DMS53 (cell line): ENCODE measurements at places on chromosomes 7 and 10.

- DNase-seq = no peak
Measured at GRCh38 chr10:123797813-123798212, 93.8 kb downstream of the CPXM2 start.

GRCh38 chr7:37092548-37092947 lies 356.1 kb downstream of the ELMO1 start:
- DNase-seq = no peak

DNA sequence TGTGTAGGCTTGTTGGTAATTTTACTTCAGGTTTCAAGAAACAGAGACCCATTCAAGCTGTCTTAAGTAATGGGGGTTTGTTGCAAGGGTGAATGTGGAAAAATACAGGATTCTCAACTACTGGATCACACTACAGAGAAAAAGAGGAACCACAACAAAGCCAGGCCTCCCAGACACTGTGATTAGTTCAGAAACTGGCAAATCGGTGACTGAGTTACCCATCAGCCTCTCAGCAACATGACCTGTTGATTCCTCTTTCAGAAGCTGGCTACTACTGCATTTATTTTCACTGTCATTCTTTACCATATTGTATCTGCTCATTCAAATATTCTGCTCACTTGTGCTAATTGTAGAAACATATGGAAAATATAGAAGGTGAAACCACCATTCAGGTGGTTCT lies 16.0 kb downstream of the CCDC71L start:
- DNase-seq = no peak

DNA sequence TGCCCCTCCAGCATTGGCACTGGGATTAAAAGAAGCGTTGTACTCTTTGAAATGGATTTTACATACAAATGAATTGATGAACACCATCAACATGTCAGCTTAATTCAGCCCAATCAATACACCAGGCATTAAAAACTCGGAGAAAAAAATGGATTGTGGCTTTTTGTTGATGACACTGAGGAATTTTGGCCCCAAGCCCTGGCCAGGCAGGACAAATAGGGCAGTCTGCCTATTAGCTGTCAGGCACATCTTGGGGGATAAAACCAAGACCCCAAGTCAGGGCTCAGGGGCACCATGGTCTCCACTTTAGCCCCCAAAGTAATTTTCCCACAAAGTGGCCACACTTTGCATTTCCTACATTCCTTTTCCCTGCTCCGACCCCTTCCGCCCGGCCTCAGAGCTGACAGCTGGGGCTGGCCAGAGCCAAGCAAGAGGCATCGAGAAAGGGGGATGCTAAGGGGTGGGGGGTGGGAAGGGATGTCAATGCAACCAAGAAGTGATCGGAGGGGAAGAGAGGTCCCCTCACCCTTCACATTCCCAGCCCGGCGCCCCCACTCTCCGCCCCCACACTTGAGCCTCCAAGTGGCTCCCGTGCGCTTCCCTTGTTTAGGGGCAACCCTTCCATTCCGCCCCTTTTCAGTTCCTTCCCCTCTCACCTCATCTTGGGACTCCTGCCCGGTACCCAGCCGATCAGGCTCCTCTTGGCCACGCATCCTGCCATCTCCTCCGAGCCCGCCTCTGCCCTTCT lies 711 bp downstream of the HIP1 start:
- peak; percentile 52 for DNase-seq

DNA sequence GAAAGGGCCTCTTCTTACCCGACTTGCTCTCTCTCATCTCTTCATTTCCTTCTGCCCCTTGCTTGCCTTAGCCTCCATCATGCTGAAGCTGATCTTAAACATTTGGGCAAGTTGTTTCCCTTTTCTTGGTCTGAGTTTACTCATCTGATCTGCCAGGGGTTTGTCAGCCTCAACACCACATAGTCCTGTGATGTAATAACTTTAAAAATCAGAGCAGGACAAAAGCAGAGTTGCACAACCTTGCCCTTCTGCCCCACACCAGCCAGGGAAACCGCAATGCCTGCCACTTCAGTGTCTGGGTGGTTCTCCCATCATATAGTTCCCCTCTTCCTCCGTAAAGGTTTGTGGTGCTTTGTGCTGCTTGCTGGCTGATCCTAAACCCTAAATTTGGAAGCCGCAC lies 9.9 kb upstream of the LIPM start:
- DNase-seq = no peak

DNA sequence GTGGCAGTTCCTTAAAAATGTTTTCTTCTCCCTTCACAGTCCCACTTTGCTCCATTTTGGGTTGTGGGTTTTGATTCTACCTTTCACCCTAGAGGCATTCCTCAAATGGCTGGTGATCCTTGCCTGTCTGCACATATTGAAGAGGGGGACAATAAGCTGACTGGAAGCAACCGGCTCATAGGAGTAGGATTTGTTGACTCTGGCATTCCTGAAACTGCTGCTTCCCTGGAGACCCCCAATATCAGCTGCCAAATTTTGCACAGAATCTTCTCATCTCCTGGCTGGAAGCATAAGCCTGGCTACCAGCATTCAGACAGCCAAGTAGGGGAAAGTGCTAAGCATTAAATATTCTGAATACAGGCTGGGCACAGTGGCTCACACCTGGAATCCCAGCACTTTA lies 53.7 kb downstream of the KIF5B start:
- DNase-seq = no peak

DNA sequence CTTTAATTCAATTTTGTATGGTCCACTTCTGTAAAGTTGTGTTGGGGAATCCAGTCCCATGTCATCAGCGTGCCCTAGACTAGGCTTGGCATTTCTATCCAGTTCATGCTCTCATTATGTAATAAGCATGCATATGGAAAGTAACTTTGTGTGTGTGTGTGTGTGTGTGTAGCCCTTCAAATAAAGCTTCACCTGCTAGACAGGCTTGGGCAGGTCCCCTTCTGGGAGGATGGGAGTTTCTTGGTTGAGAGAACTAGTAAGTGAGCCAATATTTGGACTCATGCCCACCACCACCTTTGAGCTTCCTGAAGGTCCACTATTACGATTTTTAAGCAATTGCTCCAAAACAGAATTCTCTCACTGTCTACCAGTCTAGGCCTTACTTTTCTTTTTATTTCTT lies 6.9 kb downstream of the BZW2 start:
- DNase-seq = peak; percentile 90

DNA sequence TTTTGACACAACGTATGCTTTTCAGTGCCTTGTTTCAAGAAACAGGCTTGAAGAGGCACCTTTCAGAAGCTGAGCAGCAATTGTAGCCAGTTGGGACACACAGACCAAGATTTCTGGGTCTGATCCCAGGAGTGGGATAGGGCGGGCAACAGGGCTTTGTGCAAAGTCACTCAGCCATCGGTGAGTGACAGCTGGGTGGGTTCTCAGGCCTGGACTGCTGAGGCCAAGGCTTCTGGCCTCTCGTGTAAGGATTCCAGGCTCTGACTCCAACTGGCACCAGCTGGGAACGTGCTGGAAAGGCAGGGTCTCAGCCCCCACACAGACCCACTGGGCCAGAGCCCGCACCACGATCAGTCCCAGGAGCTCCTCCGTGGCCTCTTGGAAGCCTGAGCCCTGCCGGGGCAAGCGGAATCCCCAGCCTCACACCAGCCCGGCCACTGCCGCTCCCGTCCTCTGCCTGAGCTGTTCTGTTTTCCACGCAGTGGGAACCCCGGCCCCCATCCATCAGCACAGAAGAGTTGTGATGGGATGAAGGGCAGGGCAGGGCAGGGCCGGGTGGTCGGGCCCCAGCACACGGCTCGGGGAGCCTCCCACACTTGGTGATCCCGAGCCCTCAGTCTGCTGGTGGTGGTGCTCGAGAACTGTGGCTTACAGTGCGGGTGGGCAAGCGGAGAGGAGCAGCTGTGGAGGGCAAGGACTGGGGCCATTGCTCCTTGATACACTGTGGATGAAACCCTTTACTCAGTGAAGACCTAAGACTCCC lies 46.8 kb downstream of the VIPR2 start:
- no peak for DNase-seq

DNA sequence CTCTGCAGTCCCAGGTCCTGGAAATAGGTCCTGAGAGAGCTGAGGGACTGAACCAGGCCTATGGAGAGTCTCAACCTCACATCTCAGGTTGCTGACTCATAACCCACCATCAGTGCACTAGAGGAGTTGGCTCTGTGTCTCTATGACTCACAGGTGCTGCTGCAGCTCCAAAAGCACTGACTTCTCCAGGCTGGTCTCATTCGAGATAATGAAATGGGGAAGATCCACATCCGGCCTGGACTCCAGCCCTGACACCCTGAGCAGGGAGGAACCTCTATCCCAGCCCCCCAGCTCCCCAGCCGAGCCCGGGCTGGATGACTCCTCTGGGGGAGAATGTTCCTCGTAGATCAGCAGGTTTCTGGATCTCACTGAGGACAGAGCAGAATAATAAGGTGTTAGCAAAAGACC lies 35.5 kb upstream of the DGKI start:
- DNase-seq = peak; percentile 59

GRCh38 chr7:43658718-43659548 lies 70.4 kb downstream of the COA1 start:
- DNase-seq = peak; percentile 9

GRCh38 chr10:86936661-86937501 lies 20.5 kb downstream of the MMRN2 start:
- DNase-seq = peak; percentile 65

DNA sequence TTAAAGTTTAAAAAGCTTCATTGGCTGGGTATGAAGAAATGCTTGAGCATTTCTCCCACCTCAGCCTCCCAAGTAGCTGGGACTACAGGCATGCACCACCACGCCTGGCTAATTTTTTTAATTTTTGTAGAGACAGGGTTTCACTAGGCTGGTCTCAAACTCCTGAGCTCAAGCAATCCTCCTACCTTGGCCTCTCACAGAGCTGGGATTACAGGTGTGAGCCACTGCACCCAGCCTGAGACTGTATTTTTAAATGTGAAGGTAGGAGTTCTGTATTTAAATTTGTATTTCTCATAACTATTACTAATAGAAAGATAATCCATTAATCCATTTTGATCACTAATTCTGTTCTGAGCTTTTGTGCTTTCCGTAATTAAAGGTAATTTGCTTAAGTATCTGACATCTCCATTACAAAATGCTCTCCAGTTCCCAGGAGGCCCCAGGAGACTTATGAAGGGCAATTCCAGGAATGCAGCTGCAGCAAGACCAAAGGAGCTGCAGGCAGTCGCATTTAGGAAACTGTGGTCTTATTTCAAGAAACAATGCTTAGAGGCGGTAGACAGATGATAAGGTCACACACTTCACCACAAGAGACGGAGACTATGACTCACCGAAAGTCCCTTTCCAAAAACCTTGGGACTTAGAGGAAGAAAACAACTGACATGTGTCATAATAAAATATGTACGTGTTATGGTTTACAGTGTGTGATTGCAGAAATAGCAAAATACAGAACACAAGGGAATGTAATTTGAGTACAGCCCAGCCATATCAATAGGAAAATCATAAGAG lies 23.3 kb downstream of the YAE1 start:
- DNase-seq = no peak

DNA sequence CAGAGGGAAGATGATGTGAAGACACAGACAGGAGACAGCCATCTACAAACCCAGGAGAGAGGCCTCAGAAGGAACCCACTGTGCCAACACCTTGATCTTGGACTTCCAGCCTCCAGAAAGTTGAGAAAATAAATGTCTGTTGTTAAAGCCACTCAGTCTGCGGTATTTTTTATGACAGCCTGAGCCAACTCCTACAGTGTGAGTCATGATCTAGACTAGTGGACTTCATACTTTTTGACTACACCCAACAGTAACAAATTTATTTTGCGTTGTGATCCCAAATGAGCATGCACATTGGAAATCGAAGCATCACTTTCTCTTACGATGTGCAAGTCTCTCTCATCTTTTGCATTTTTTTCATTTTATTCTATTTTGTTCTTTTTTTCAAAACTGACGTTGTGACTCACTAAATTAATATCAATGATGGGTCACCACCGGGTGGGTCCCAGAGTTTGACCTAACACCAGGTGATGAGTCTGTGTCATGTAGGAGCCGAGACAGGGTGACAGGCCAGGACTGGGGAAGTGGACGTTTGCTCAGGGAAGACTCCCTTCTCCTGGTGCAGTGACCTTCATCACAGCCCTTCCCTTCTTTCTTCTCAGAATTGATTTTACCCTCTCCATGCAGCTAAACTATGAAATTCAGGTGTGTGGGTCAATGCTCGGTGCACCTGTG lies 28.9 kb downstream of the PHYH start:
- no peak for DNase-seq
